ENCODE measurements at places on chromosomes 13 and 19.

DNA sequence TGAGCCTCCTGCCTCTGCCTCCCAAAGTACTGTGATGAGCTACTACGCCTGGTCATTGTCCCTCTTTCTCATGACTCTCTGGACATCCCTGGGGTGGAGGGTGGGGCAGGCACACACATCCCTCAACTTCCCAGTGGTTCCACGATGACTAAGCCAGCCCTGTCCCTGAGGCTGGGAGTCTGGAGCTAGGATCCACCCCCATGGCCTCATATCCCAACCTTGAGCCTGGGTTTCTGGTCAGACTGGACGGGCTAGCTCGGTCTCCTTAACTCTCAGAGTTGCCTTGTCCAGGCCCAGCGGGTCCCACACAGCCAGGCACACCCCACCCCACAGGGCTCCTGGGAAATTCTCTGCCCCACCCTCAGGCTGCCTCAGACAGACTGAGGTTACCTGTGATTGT lies 19.6 kb downstream of the IER2 start:
- H3K36me3 ChIP-seq: no peaks in the 10 kb centered on the region
- no peak overlapping the region for H3K4me3 ChIP-seq
- peaks cover 88% of the 10 kb centered on the region for H3K4me1 ChIP-seq

GRCh38 chr13:76693086-76693485 lies 193.1 kb downstream of the KCTD12 start:
- H3K27ac ChIP-seq: no peak overlapping the region
- H3K27me3 ChIP-seq: no peaks in the 10 kb centered on the region
- DNase-seq: no peak
- no peaks in the 10 kb centered on the region for H3K4me1 ChIP-seq
- H3K4me3 ChIP-seq: no peak overlapping the region

GRCh38 chr13:23748109-23748990 lies 140.8 kb downstream of the MIPEP start:
- H3K27ac ChIP-seq: no peak overlapping the region
- H3K27me3 ChIP-seq: no peaks in the 10 kb centered on the region
- H3K4me3 ChIP-seq: no peak overlapping the region
- H3K4me1 ChIP-seq: no peaks in the 10 kb centered on the region
- no peak for DNase-seq

DNA sequence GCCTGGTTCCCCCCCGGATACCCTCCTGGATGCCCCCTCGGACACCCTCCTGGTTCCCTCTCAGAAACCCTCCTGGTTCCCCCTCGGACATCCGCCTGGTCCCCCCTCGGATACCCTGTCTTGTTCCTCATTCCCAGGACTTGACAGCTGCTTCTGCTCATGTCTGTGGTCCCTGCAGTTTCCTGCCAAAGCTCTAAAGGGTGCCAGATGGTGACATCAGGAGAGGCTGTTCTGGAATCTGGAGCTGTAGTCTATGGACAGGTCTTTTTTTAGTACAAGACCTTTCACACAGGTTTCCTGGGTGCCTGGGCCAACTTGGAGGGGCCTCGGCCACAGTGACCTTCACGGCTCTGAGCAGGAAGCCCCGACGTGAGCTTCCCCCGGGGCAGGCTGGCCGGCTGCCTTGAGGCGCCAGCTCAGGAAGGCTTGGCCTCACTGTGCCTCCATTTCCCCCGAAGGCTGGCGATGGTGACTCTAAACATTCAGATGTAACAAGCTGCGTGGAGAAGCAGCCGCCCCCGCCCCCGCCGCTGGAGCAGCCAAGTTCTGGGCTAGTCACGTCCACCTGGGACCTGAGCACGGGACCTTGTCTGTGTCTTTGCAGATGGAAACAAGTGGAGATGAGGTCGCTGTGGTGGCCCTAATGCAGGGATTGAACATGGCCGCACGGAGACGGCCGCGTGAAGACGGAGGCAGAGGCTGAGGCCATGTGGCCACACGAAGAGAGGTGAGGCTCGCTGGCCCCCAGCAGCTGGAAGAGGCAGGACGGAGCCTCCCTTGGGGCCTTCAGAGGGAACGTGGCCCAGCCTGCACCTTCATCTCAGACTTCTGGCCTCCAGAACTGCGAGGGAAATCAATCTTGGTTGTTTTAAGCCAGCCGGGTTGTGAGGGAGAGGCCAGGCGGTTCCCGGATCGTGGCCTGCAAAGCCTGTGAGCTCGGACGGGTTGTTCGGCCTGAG lies 12.7 kb downstream of the SGTA start:
- DNase-seq: no peak
- H3K27ac ChIP-seq: no peak overlapping the region
- H3K4me1 ChIP-seq: no peaks in the 10 kb centered on the region
- no peaks in the 10 kb centered on the region for H3K27me3 ChIP-seq
- no peak overlapping the region for H3K4me3 ChIP-seq

- no peak overlapping the region for H3K4me3 ChIP-seq
- no peaks in the 10 kb centered on the region for H3K27me3 ChIP-seq
- H3K4me1 ChIP-seq: no peaks in the 10 kb centered on the region
- DNase-seq: no peak
- no peaks in the 10 kb centered on the region for H3K36me3 ChIP-seq
Measured at GRCh38 chr19:15846923-15847322, 31.5 kb upstream of the OR10H1 start.

- no peak for DNase-seq
- no peak overlapping the region for H3K4me3 ChIP-seq
- no peaks in the 10 kb centered on the region for H3K4me1 ChIP-seq
- no peaks in the 10 kb centered on the region for H3K36me3 ChIP-seq
Measured at GRCh38 chr13:99932912-99933311, 38.7 kb downstream of the ZIC5 start.

GRCh38 chr19:10454267-10454666 lies 33.9 kb downstream of the PDE4A start:
- no peak overlapping the region for H3K27ac ChIP-seq
- H3K27me3 ChIP-seq: no peaks in the 10 kb centered on the region
- H3K4me3 ChIP-seq: no peak overlapping the region
- no peak for DNase-seq
- no peaks in the 10 kb centered on the region for H3K4me1 ChIP-seq

GRCh38 chr13:97243915-97244781 lies 22.0 kb downstream of the MBNL2 start:
- no peak for DNase-seq
- peaks cover 15% of the 10 kb centered on the region for H3K4me1 ChIP-seq
- H3K27ac ChIP-seq: peak overlapping the region; percentile 30
- H3K4me3 ChIP-seq: no peak overlapping the region
- no peaks in the 10 kb centered on the region for H3K27me3 ChIP-seq

DNA sequence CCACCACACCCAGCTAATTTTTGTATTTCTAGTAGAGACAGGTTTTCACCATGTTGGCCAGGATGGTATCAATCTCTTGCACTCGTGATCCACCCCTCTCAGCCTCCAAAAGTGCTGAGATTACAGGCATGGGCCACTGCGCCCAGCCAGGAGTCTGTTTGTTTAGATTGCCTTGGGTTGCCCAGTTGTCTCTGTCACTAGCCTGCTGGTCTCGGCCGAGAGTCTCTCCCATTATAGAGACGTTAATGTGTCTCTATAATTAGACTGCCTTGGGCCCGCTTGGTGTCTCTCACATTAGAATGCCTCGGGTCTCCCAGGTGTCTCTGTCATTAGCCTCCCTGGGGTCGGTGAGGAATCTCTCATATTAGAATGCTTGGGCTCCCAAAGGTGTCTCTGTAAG lies 1533.6 kb downstream of the UQCRFS1 start:
- no peak for DNase-seq
- no peaks in the 10 kb centered on the region for H3K4me1 ChIP-seq
- H3K36me3 ChIP-seq: no peaks in the 10 kb centered on the region
- H3K4me3 ChIP-seq: no peak overlapping the region
- H3K27me3 ChIP-seq: peaks cover 27% of the 10 kb centered on the region

DNA sequence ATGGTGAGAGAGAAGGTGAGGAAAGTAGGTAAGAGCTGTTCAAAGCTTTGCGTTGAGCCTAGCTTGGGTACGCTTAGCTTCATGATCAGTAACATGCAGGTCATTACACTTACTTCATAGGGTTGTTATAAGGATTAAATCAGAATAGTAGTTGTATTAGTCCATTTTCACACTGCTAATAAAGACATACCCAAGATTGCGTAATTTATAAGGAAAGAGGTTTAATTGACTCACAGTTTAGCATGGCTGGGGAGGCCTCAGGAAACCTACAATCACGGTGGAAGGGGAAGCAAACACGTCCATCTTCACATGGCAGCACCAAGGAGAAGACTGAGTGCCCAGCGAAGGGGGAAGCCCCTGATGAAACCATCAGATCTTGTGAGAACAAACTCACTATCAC lies 21.9 kb downstream of the GPALPP1 start:
- H3K4me1 ChIP-seq: no peaks in the 10 kb centered on the region
- peaks cover 23% of the 10 kb centered on the region for H3K36me3 ChIP-seq
- no peaks in the 10 kb centered on the region for H3K27me3 ChIP-seq
- no peak overlapping the region for H3K27ac ChIP-seq

DNA sequence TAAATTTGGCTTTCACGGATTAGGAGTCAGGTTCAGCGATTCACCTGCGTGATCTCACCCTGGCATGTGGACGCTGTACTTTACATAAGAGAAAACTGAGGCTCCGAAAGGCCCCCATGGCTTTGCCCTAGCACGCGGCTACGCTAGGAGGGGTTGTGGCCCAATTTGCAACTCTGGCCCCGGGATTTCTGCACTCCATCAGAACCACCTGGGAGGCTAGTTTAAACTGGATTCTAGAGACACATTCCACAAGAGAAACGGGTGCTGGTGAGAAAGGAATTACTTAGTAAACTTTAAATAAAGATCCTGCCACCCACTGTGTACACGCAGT lies 6.2 kb downstream of the BCL3 start:
- peaks cover 44% of the 10 kb centered on the region for H3K4me1 ChIP-seq
- no peak for DNase-seq
- peaks cover 23% of the 10 kb centered on the region for H3K36me3 ChIP-seq
- no peaks in the 10 kb centered on the region for H3K27me3 ChIP-seq
- H3K27ac ChIP-seq: peak overlapping the region; percentile 70

DNA sequence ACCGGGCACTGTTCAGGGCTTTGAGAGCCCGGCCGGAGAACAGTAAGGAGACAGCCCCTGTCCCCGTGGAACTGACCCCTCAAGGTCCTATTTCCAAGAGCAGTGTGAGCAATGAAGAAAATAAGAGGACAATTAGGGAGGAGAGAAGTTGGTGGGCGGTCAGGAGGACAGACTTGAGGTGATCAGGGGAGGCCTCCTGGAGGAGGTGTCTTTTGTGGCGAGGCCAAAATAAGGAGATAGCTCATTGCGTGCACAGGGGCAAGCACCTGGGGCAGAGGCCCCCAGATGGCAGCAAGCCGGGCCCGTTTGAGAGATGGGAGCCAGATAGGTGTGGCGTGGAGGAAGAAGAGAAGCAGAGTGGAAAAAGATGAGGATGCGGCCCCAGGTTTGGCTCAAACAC lies 2.8 kb upstream of the LRRC4B start:
- no peak overlapping the region for H3K4me3 ChIP-seq
- DNase-seq: no peak
- H3K4me1 ChIP-seq: no peaks in the 10 kb centered on the region
